ENCODE measurements at places on chromosomes 7 and 10. TPM values are rescaled to one million over a fixed set of nuclear protein-coding genes. Genes with fewer than 3 reads are reported as not detected.
A peak's percentile ranks its signal among the peaks of the same experiment; 100 is the strongest.

Gene FZD1
- 13.1 TPM for total RNA-seq

Gene TUBAL3
- 0.66 TPM for total RNA-seq

- H3K27me3 ChIP-seq: no peaks in the 10 kb centered on the region
- H3K36me3 ChIP-seq: no peaks in the 10 kb centered on the region
- no peak for DNase-seq
- peaks cover 13% of the 10 kb centered on the region for H3K4me1 ChIP-seq
- no peak overlapping the region for H3K4me3 ChIP-seq
Observed at GRCh38 chr7:112882511-112882910, 92.3 kb upstream of the TMEM168 start.

DNA sequence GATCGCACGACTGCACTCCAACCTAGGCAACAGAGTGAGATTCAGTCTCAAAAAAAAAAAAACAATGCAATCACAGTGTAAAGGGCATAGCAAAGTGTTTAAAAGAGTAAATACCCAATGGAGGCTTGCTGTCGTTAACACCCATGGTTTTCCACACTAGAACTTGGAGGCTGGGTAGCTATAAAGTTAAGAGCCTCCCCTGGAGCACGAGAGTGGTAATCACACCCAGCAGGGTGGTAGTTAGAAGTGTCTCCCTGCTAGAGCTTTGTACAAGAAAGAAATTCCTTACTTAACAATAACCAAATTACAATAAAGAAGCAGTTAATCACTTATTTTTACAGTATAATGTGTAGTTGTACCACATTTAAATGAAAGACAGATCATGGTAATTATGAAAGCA is 1078.9 kb downstream of the NRG3 start:
- no peaks in the 10 kb centered on the region for H3K36me3 ChIP-seq
- H3K27ac ChIP-seq: no peak overlapping the region
- H3K27me3 ChIP-seq: no peaks in the 10 kb centered on the region
- H3K4me1 ChIP-seq: no peaks in the 10 kb centered on the region

DNA sequence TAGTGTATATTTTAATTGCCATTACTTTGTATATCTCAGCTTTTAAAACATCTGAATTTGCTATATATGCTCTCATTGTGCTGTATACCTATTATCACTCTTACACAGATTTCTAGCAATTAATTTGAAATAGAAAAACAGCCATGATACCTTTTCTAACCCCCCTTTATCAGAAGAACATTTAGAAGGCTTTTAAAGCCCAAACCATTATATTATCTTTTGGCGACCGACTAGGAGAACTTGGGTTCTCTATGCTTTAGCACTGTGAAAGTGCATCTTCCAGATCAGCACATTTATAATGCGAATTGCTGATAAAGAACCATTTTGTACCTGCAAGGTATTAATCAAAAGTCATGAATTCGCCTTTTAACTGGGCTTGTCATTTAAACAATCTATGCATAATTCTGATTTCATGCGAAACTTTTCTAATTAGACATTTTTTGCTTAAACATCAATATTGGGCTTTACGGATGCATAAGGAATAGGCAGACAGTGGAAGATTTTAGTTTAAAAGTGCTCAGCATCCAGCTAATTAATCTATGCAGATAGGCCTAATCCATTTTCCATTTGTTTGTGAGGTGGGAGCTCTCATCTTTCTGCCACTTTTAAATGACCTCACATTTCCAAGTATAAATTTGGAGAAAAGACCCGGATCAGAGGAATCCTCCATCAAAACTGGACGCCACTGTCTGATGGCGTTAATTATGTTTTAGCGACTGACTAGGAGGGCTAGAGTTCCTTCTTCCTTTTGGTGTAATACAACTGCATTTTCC is 1.2 kb upstream of the MLLT10 start:
- no peak for DNase-seq
- peak overlapping the region; percentile 88 for H3K4me3 ChIP-seq
- no peaks in the 10 kb centered on the region for H3K27me3 ChIP-seq
- peak overlapping the region; percentile 98 for H3K27ac ChIP-seq
- peaks cover 9% of the 10 kb centered on the region for H3K36me3 ChIP-seq
- H3K4me1 ChIP-seq: peaks cover 55% of the 10 kb centered on the region

Data from esophagus muscularis mucosa (tissue), 4 donors.